Endothelial cell of umbilical vein (primary cell): ENCODE measurements at places on chromosomes 5 and 9. TPM values are rescaled to one million over a fixed set of nuclear protein-coding genes. Genes with fewer than 3 reads are reported as not detected.

GRCh38 chr5:168575391-168576372 is 3.5 kb downstream of the PANK3 start:
- no peak for DNase-seq

GRCh38 chr9:76891279-76891678 is 14.6 kb downstream of the PRUNE2 start:
- DNase-seq: no peak

Gene SLC45A2
- not detected in 2 replicates for total RNA-seq

Gene ORM2
- not detected in 2 replicates for total RNA-seq

Gene FIBCD1
- not detected in 2 replicates for total RNA-seq

Gene ANKRD31
- total RNA-seq: not detected in 2 replicates

Gene HMCN2
- 0.18 and 0.24 TPM in 2 replicates for total RNA-seq
